Trophoblast cell (in vitro differentiated cells and primary cell): ENCODE measurements at places on chromosomes 7 and 10.
A peak's percentile ranks its signal among the peaks of the same experiment; 100 is the strongest.

- no peak for DNase-seq
Observed at GRCh38 chr10:17307123-17307522, 79.1 kb downstream of the VIM start.

- no peak for DNase-seq
Observed at GRCh38 chr10:86013568-86013967, 353.0 kb downstream of the GRID1 start.

DNA sequence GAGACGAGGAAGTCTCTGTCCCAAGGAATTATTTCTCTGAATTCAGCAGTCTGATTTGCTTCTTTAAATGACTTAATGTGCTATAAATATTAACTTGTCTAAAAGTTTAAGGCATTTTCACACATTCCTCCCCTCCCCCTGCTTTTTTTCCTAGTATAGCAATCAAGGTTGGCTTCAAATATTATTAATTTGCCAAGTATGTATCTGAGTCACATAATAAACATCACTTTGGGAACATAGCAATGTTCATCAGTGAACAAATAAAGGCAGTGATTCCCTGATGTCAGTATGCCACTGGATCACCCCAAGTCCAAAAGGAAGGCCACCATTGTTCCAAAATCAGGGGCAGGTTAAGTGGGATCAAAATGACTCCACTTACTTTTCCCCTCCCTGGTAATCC, 40.5 kb downstream of the PDE6C start:
- DNase-seq = no peak

DNA sequence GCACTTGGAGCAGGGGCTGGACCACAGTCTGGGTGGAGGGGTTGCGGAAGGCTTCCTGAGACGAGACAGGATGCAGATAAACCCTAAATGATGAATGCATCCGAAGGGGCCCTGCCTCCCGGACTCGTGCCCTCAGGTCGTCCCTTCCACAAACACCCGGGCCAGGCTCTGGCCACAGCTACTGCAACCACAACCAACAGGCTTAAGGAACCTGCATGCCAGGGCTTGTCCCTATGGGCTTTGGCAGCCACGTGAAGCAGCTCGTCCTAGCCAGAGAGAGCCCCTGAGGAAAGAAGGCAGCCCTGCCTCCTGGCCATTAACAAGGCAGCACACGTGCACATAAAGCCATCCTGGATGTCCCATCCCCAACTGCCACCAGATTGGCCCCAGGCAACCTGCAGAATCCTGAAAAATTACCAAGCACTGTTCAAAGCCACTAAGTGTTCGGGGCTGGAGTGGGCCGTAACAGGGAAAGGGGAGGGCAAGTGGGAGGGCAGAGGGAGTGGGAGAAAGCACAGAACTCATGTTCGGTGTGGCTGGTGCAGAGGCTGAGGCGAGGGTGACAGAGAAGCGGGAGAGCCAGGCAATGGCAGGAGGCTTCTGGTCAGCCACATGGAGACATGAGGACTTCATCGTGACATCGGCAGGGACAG, 62.7 kb downstream of the MAD1L1 start:
- peak; percentile 6 for DNase-seq

DNA sequence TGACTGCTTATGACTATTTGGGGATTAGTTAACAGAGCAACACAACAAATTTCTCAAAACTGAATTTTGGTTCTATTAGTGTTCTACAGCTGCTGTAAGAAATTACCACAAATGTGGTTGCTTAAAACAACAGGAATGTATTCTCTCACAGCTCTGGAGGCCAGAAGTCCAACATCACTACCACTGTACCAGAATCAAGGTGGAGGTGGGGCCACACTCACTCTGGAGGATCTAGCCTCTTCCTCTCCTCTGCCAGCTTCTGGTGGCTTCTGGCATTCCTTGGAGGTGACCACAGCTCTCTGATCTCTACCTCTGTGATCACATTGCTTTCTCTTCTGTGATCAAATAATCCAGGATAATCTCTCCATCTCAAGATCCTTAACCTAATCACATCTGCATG, 194.7 kb upstream of the BMPER start:
- no peak for DNase-seq
